ENCODE measurements at places on chromosomes 5 and 9.

DNA sequence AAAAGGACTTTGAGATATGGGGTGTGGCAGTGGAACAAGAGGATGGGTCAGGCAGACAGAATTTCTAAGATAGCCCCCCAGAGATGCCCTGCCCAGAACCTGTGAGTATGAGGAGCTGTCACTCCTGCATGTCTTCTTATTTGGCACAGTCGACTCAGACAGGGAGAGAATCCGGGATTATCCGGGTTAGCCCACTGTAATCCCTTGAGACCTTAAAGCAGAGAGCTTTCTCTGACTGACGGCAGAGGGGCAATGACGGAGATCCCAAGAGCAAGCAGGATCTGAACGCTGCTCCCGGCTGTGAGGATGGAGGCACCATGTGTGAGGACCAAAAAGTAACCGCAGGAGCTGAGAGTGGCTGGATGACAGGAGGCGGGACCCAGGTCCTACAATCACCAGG lies 8.8 kb upstream of the NHP2 start:
- no peak for DNase-seq

GRCh38 chr9:133635098-133635497 lies 1.1 kb upstream of the DBH start:
- no peak for DNase-seq

DNA sequence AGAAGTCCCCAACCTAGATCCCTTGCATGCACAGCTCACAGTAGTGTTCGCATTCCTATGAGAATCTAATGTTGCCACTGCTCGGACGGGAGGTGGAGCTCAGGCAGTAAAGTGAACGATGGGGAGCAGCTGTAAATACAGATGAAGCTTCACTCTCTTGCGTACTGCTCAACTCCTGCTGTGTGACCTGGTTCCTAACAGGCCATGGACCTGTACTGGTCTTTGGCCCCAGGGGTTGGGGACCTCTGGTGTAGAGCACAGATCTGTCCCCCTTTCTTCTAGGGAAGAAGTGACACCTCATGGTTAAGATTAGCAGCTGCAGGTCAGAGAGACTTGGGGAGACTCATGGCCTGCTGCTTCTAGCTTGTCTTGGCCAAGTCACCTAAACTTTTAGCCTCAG lies 7.1 kb downstream of the ARHGEF28 start:
- DNase-seq = no peak

DNA sequence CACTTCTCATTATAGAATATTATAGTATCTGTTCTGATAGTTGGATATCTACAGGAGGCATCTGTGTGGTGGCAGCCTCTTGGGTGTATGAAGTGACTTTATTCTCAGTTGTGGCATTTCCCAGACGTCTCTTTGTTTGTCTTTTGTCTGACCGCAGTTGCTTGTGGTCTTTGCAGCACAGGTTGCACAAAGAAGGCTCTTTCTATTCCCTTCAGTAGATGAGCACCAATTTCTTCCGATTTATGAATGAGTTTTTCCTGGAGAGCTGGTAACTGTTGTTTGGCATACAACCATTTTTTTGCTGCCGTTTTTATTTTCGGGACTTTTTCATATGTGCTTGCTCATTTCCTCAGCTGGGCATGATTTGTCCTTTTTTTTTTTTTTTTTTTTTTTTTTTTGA lies 56.4 kb upstream of the MYO10 start:
- DNase-seq = no peak

DNA sequence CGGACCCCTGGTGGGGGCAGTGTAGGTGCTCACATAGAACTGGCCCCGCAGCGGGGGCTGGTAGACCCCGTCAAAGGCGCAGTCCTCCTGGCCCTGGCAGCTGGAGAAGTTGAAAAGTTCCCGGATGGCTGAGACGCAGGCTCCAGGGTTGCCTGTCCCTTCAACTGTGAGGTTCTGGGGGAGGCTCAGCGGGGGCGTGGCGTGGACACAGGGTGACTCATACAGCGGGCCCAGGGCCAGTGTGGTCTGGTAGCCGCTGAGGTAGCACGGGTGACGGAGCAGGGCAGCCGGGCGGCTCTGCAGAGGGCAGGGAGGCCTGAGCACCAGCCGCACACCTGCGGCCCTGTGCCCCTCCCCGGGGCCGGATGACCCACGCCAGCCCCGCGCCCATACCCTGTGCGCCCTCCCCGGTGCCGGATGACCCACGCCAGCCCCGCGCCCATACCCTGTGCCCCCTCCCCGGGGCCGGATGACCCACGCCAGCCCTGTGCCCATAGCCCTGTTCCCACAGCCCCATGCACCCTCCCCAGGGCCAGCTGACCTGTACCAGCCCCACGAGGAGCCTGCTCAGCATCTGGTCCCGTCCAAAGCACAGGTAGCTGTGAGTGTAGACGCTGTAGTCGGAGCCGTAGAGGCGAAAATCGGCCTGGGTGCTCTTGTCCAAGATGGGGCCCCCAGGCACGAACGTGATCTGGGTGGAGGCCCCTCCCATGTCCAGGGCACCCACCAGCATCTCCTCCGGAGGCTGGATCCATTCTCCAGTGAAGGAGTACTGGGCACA lies 5.0 kb downstream of the ENTPD8 start:
- no peak for DNase-seq
